ENCODE measurements at places on chromosomes 2 and 18.

GRCh38 chr18:40414155-40414754 lies 1540.8 kb upstream of the PIK3C3 start:
- DNase-seq = no peak

DNA sequence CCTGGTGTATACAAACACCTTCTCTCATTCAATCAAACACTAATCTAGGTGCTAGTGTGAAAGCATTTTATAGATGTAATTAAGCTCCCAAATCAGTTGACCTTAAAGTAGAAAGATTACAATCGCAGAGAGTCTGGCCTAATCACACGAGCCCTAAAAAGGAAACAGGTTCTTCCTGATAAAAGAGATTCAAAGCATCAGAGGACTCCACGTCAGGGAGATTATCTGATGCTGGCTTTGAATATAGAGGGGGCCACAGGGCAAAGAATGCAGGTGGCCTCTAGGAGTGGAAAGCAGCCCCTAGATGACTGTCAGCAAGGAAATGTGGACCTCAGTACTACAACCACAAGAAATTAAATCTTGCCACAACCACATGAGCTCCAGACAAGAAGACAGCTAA lies 28.2 kb upstream of the ZC3H15 start:
- no peak for DNase-seq

DNA sequence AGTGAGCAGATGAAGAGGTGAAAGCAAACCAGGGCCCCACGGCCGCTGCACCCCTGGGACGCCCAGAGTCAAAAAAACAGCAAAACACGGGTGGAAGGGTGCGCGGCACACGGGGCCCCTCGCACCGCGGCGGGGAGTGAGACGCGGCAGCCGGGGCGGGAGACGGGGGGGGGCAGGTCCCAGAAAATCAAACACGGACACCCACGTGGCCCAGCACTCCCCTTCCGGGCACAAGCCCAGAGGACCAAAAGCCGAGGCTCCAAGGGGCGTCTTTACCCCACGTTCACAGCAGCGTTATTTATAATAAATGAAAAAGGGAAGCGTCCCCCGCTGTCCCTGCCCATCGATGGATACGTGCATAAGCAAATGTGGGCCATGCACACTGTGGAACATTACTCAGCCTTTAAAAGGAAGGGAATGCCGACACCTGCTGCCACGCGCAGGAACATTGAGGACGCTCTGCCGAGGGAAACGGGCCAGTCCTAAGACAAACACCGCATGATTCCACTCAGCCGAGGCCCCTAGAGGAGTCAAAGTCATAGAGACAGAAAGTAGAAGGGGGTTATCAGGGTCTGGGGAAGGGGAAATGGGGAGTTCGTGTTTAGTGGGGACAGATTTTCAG lies 677 bp upstream of the COPS9 start:
- DNase-seq = peak; percentile 24

- no peak for DNase-seq
Observed at GRCh38 chr2:135256531-135257260, 204.6 kb downstream of the RAB3GAP1 start.

- DNase-seq = no peak
Observed at GRCh38 chr2:233974530-233975071, 57.4 kb downstream of the TRPM8 start.

GRCh38 chr2:232376260-232376659 lies 2.3 kb upstream of the ALPP start:
- DNase-seq = no peak

- DNase-seq = no peak
Observed at GRCh38 chr2:161141033-161141432, 19.2 kb upstream of the TANK start.

- no peak for DNase-seq
Observed at GRCh38 chr2:233164128-233164635, 87.3 kb upstream of the ATG16L1 start.
